ENCODE measurements at places on chromosomes 13 and 19.
A peak's percentile ranks its signal among the peaks of the same experiment; 100 is the strongest.

DNA sequence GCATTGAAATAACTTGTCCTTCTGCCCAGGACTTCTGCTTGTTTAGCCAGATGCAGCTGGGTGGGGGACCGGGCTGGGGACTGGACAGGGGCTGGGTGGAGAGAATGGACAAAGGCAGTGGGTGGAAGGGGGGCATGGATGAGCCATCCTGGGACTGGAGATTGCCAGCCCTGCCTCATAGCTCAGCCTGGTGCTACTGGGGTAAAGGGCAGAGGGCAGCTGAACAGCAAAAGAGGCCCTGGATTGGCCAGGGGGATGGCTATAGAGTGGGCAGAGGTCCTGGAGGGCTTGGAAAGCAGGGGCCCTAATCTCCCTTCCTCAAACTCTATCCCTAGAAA is 17.7 kb upstream of the PLAUR start:
- no peak for DNase-seq

- DNase-seq: no peak
These were observed 158.0 kb downstream of the VWA8 start for GRCh38 chr13:41802684-41803444.

GRCh38 chr19:43798546-43799409 is 3.5 kb downstream of the LYPD5 start:
- DNase-seq: peak; percentile 82

DNA sequence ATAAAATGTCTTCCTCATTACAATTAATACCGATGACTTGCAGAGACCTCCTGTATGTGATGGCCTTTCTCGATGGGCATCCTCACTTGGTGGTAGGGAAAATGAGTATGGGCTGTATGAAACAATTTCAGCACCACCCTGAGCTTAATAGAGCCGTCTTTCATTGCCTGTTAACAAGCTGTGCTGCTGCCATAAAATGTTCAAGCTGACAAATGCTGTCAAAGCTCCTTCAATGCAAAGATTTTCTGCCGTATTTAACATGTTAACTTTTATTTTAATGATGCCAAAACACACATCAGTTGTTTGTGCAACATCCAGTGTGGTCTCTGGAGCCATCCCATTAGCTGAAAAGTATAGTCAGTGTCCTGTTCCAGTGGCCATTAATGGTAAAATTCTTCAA is 110.1 kb downstream of the GPC6 start:
- no peak for DNase-seq

GRCh38 chr13:76754414-76754813 is 131.8 kb downstream of the KCTD12 start:
- no peak for DNase-seq

- no peak for DNase-seq
These were observed 36.7 kb downstream of the MBNL2 start for GRCh38 chr13:97258801-97259200.

GRCh38 chr19:49767967-49768581 is 1.3 kb downstream of the AP2A1 start:
- DNase-seq: no peak

- DNase-seq: no peak
These were observed 215.2 kb downstream of the NBEA start for GRCh38 chr13:35157143-35157755.

- no peak for DNase-seq
These were observed 66.7 kb downstream of the RFC3 start for GRCh38 chr13:33884531-33885220.

DNA sequence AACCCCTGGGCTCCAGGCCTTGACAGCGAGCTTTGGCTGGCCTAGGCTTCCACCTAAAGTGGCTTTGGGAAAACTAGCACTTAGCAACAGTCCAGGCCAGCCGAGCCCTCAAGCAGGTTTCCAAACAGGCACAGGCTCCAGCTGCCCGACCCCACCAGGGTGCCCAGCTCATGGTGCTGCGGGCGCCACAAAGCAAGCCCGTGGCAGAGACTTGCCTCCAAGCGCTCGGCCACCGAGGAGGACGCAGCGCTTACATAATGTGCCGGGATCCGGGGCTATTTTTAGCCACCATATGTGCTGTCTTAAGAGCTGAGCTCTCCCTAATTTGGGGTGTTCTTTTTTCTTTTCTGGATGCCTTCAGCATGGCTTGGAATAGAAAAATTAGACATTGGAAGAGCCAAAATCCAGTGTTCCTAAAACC is 56.1 kb upstream of the F7 start:
- DNase-seq: no peak

GRCh38 chr19:32165750-32166149 is 179.7 kb upstream of the ZNF507 start:
- DNase-seq: no peak

- no peak for DNase-seq
These were observed 111.7 kb downstream of the MIPEP start for GRCh38 chr13:23777575-23777870.

- no peak for DNase-seq
These were observed 7.2 kb upstream of the PABPC3 start for GRCh38 chr13:25088562-25089221.

- DNase-seq: peak; percentile 85
These were observed 44.3 kb downstream of the BBC3 start for GRCh38 chr19:47186446-47187334.

DNA sequence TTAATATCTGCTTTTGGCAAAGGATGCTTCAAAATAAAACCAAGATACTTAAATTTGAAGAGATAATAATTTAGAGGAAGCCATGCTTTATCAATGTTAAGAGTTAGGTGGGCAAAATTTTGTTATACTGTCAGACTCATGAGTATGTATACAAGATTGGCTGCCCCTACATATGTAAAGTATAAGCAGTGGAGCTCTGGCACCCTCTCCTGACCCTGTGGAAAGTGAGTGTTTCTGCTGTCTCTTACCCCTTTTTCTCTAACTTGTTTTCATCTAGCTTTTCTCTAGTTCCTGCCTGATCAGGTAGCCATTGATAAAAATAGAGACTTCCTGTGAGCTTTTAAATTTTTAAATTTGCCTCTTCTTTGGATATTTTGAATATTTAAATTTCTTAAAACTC is 710.9 kb upstream of the SPRY2 start:
- no peak for DNase-seq

DNA sequence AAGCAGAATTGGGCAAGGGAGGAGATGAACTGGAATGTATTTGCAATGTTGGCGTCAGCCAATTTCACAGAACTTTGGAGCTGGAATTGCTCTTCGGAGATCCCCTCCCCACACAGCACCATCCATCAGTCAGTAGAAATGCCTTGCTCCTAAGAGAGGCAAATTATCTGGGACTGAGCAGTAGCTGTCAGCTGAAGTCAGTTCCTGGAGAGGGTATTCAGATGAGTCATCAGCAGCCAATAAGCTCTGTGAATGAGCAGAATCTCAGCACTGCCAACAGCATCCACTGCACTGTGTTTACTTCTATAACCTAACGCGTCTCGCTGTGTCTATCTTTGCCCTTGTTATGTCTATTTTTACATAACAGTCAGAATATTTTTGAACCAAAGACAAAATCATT is 213.7 kb downstream of the SLITRK5 start:
- DNase-seq: no peak

DNA sequence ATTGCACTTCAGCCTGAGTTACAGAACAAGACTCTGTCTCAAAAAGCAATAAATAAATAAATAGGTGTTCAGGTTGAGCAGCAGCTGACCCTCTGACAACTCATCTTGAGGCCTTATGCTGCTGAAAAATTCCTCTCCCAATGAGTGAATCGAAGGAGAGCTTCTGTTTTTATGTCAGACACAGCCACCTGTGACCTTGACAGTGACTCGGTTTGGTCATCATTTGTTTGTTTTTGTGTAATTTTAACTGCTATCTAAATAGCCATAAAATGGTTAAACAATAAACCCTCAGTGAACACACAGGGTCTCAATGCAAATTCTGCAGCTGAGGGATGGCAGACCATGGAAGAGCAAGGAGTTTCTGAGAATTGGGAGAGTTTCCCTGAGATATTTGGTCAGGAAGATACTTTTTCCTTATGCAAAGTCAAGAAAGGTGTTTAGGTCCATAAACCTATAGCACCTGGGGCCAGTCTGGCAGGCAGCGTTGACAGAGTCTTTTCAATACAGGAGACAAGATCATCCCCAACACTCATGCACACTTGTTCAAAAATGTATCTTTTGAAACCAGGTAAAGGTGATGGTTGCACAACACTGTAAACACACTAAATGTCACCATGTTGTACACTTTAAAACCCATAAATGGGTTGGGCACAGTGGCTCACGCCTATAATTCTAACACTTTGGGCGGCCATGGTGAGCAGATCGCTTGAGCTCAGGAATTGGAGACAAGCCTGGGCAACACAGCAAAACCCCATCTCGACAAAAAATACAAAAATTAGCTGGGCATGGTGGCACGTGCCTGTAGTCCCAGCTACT is 16.6 kb upstream of the SLC25A30 start:
- no peak for DNase-seq

GRCh38 chr19:18433735-18434398 is 4.1 kb downstream of the ISYNA1 start:
- no peak for DNase-seq

DNA sequence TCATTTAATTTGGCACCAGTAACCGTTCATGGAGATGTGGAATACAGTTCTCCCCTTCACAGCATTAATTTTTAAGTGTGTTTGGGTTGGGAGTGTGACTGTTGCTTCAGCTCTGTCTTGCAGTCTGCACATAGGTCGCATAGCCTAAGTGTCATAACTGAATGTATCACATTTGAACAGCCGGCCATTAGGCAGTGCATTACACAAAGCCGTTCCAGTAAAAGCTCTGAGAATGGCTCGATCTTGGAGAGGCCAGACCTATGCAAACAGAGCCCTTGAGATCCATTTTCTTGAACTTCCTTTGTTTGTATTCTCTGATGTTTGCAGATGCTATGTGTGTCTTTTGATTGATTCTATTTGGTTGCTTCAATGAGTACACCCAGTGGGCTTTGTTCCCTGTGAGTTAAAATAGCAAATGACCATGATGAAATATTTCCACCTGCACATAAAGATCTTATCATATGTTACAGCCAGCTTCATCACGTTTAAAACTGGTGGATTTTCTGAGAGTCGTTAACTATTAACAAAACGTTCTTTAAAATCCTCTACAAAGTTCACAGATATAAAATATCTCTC is 1104.9 kb upstream of the SLC10A2 start:
- DNase-seq: no peak

- no peak for DNase-seq
These were observed 31.7 kb downstream of the TSHZ3 start for GRCh38 chr19:31317570-31317969.

DNA sequence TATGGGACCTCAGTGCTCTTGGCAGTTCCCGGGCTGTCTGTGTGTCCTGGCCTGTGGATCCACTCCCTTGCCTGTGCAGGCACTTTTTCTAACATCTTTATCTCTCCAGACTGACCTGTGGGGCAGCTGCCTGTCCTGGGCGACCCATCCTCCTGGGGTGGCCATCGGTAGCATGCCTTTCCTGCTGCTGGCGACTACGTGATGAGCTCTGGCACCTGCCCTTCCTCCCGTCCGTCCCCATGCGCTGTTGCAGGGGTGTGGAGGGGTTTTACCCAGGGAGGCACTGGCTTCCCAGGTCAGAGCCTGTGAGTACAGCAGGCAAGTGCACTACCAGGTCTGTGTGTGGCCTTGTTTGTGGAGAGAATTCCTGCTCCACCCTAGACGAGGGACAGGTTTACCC is 93.3 kb downstream of the KDM4B start:
- no peak for DNase-seq

GRCh38 chr19:45074744-45075300 is 1.5 kb downstream of the ZNF296 start:
- DNase-seq: no peak

GRCh38 chr13:95707442-95708390 is 30.8 kb downstream of the DNAJC3 start:
- DNase-seq: no peak

DNA sequence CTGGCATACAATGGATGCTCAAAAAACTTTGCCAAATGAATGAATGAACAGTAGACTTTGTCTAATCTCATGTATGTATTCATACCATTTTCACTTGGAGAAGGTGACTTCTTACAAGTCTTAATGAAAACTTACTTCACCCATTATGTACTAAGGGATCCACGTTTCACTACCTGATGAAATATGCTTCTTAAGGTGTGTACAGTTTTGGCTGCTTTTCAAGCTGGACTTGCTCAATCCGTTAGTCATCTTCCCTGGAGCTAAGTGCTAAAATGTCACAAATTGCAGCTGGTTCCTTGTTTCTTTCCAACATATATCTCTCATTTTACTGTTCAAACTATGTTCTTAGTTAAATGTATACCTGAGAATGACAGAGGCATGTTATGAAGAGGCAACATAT is 4.2 kb upstream of the CCNA1 start:
- DNase-seq: no peak

GRCh38 chr13:50128428-50128931 is 113.2 kb downstream of the KCNRG start:
- DNase-seq: no peak

DNA sequence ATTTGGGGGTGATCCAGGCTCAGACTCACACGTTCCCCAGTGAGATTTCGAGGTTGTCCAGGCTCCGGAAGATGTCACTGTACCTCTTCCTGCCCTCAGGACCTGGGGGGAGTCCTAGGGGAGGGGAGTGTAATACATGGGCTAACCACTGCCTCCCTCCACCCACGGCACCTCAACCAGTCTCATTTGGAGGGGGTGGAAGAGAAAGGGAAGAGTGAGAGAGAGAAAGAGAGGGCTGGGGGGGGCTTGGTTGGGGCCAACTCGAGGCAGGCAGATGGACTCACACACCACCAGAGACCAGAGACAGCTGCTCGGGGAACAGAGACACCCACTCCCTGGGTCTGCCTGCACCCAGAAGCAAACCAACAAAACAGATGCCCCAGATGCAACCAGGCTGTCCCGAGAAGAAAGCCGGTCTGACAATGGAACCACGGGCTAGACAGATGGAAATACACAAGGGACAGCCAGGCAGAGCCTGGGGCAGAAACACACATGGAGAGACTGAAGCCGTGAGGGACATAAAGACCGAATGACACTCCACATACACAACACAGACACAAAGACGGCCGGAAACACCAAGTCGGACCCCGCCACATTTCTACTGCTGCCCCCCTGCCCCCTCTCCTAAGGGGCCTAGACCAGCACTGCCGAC is 825 bp downstream of the GMIP start:
- peak; percentile 74 for DNase-seq

DNA sequence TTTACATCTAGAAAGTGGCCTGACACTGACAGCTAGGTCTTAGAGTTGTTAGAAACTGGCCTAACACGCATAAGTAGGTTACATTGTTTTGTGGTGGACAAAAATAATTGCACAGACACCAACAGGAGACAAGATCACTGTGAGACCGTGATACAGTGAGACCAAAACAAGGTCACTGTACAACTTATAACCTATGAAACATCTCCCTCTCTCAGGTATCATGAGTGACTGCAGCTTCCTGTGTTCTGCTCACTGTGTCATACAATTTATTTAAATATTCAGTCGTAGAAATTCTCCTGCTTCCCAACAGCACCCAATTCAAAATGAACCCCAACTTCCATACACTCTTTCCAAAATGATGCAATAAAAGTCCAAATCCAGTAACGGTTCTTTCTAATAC is 2165.2 kb downstream of the PCDH9 start:
- DNase-seq: no peak

- DNase-seq: no peak
These were observed 391.8 kb downstream of the FGF9 start for GRCh38 chr13:22062478-22063205.

- peak; percentile 84 for DNase-seq
These were observed 10.1 kb upstream of the SLC25A42 start for GRCh38 chr19:19053508-19054314.
